ENCODE measurements at places on chromosomes 2 and 18.
A peak's percentile ranks its signal among the peaks of the same experiment; 100 is the strongest.

GRCh38 chr2:241540401-241540770, 18.2 kb upstream of the BOK start:
- no peak for DNase-seq

DNA sequence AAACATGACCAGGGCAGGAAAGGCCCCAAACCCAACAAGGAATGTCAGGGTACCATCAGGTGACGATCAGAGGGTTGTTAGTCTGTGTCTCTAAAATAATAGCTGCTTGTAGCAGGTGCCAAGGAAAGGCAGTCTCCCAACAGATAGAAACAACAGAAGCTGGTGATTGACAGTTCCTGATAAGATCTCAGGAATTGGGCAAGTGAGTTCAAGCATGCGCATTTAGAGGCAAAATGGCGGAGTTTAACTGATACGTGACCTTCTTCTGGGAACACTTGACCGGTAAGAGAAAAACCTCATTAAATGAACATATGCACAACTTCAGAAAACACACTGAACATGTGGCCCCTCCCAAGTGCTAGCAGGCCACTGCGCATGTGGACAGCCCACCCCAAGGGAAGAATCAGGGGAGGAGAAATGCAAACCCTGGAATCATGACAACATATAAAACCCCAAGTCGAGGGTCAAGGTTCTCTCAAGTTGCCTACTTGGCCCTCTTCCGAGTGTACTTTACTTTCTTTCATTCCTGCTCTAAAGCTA, 664.9 kb downstream of the KCNJ3 start:
- DNase-seq: no peak

DNA sequence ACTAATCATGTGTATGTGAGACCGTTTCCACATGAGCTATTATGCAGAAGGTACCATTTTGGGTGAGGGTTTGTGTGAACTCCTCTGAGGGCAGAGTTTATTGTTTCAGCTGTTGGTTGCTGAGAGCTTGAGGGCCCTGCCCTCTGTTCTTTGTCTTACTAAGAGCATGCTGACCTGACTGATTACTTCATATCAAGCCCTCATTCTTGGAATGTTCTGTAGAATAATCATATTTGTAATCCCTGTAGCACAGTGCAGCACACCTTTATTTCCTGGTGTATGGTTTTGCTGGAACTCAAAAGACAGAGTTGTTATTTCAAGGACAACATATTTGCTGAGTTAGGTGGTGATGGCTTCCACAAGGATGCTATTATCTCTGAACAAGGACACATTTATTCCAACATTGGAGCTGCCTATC, 118.5 kb downstream of the GALNT3 start:
- peak; percentile 21 for DNase-seq

DNA sequence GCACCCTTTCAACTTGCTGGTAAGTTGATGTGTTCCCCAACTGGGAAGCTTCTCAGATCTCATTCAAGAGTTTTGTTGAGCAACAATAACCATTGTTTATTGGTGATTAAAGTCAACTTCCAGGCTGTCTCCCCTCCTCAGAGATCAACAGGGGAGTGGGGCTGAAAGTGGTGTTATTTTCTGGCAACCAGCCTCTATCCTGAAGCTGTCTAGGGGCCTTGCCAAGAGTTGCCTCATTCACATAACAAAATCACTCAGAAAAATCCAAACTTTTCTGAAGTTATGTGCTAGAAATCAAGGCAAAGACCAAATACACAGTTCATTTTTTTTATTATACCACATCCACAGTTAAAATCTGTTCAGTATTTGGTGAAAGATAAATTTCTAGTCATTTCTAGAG, 788.4 kb downstream of the LRRTM4 start:
- DNase-seq: no peak

DNA sequence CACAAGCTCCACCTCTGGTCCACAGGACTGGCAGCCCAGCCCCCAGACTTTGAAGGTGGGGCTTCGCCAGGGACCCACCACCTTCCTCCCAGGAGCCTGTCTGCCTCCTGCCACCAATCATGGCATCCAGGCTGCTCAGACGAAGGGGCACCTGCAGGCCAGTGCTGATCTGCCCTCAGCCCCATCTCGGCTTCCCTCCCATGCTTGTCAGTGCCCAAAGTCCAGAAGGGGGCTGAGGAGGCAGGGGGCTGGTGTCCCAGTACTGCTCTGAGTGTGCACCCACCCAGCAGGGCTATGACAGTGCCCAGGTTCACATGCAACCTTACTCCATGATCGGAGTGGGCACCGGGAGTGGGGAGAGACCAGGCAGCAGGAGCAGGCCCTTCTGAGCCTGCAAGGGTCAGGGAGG, 25.3 kb upstream of the RUFY4 start:
- no peak for DNase-seq

Measured in brain pericyte (primary cell).